ENCODE measurements at places on chromosomes 6 and 20. TPM values are rescaled to one million over a fixed set of nuclear protein-coding genes. Genes with fewer than 3 reads are reported as not detected.
A peak's percentile ranks its signal among the peaks of the same experiment; 100 is the strongest.

The AIF1 gene
- 0.64 TPM for total RNA-seq

The HLA-DRB5 gene
- total RNA-seq = not detected

- peak; percentile 48 for DNase-seq
These were observed 41.7 kb downstream of the MOCS1 start for GRCh38 chr6:39892490-39893129.

DNA sequence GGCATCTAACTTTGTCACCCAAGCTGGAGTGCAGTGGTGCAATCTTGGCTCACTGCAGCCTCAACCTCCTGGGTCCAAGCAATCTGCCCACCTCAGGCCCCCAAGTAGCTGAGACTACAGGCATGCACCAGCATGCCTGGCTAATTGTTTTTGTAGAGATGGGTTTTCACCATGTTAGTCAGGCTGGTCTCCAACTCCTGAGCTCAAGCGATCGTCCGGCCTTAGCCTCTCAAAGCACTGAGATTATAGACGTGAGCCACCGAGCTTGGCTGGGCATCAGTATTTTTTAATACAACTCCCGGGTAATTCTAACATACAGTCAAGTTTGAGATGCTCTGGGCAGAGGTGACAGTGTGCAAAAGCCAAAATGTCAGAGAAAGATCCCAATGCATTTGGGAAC lies 73.5 kb downstream of the NFATC2 start:
- DNase-seq = no peak

DNA sequence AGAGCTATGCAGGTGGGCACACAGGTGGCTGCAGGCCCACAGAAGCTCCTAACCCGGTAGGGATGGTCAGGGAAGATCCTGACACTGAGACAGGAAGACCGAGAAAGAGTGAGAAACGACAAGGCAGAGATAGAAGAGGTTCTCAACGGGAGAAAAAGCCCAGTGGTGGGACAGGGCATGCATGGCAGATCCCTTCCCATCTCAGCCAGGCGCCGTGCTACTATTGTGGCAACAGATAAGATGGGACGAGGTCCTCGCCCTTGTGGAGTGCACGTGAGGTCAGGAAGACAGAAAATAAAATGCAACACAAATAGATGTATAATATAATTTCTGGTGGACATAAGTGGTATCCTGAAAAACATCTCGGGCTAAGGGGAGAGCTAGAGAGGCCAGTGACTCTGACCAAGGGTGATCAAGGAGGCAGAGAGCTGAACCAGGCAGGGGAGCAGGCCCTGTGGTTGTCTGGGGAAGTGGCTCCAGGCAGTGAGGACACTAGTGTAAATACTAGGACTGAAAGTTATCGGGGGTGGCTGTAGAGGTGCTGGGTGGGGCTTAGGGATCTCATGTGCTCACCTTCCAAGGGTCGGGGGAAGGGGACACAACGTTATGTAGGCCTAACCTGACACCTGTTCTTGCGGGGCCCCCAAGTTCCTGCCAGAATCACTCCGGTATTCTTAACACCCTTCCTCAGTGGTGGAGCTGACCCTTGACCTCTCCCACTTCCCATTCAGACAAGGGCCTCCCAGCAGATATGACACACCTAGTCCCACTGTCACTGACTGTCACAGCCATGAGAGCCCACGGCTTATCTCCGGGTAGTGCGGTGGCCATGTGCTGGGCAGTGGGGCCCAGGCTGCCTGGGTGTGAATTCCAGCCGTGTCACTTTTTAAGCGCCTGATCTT lies 1.0 kb downstream of the SRXN1 start:
- DNase-seq = no peak

GRCh38 chr20:60046860-60047259 lies 88.6 kb downstream of the CDH26 start:
- DNase-seq = no peak
